ENCODE measurements at places on chromosomes 1 and 21. TPM values are rescaled to one million over a fixed set of nuclear protein-coding genes. Genes with fewer than 3 reads are reported as not detected.
A peak's percentile ranks its signal among the peaks of the same experiment; 100 is the strongest.

GRCh38 chr1:55706397-55706796 lies 491.2 kb upstream of the USP24 start:
- no peak for DNase-seq

- DNase-seq, result no peak
Measured at GRCh38 chr1:2024887-2025286, 5.7 kb downstream of the GABRD start.

DNA sequence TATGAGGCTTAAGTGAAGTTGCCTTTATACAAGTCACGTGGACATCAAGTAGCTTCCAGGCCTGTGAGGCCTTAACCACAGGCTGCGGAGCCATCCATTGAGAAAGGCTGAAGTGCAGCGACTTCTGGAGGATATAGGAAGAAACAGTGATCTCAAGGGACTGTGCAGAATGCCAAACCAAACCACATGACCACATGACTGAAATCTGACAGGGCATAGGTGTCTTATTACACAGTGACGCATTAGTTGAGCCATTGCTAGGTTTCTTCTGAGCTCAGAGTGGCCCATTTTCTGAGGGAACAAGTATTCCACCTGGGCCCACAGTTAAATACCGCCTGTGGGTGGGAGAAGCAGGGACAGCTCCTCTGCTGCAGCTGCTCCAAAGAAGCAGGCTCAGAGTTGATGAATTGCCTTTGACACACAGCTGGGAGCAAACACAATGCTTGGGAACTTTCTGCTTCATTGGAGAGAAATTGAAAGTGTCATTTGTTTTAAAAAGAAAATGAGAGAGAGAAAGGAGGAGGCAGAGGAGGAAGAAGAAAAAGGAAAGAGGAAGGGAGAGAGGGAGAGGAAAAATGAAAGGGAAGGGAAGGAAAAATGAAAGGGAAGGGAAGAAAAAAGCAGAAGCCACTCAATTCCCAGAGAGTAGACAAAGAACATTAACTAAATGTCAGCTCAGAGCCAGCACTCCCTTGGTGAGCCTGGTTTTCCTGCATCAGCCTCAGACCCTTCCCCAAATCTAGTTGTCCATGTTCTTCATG lies 94.4 kb downstream of the COLGALT2 start:
- peak; percentile 100 for DNase-seq

DNA sequence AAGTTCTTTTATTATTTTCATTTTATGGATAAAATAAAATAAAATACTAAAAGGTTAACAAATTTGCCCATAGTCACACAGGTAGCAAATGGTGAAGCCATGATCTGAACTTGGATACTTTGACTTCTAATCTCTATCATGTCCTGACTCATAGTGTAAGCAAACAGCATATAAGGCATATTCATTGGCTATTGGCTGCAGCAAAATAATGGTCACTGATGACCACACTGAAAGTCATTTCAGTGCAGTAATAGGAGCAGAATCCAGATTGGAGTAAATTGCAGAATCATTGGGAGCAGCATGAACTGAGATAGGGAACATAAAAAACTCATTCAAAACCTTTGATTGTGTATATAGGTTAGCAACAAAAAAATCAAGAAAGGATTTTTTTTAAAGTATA lies 262.9 kb downstream of the PLA2G4A start:
- no peak for DNase-seq

DNA sequence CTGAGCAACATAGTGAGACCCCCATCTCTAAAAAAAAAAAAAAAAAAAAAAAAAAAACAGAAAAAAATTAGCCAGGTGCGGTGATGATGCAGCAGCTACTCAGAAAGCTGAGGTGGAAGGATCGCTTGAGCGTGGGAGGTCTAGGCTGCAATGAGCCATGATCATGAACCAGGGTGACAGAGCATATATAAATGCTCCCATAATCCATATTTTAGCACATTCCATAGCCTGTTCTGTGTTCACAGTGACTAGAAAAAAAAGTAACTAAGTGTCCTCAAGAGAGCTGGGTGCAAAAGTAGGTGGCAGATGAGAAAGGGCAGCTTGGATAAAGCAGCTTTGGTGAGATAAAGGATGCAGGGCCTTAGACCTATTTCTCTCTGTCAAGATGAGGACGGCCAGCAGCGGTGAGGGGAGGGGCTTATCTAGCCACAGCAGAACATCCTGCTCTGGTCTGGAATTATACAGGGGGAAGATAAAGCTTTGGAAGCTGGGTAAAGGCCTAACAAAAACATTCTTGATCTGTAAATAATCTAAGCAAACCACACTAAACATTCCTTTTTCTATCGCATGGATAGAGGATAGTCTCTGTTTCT lies 205.3 kb downstream of the DAB1 start:
- no peak for DNase-seq

- DNase-seq, result no peak
Measured at GRCh38 chr1:158311066-158311465, 20.3 kb downstream of the CD1B start.

DNA sequence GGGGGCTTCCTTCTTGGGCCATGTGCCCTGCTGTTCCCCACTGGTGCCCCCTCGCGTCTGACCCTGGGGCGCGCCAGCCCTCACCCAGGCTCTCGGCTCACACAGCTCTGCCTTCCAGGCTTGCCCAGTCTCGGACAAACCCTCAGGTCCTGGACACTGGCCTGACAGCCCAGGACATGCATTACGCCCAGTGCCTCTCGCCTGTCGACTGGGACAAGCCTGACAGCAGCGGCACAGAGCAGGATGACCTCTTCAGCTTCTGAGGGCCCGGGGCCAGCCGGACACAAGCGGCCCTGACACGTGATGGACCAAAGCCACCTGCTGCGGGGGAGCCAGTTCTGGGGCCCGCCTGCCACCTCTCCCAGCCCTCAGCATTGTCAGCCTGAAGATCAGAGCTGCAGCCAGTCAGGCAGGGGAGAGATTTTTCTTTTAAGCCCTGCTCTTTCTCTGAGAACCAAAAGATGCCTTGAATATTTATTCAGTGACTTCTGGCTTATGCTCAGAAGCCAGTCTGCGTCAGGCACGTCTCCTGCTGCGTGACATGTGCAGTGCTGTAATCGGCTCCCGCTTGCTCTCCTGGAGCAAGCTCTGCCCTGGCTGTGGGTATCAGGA lies 23.4 kb downstream of the LDLRAP1 start:
- DNase-seq, result no peak

DNA sequence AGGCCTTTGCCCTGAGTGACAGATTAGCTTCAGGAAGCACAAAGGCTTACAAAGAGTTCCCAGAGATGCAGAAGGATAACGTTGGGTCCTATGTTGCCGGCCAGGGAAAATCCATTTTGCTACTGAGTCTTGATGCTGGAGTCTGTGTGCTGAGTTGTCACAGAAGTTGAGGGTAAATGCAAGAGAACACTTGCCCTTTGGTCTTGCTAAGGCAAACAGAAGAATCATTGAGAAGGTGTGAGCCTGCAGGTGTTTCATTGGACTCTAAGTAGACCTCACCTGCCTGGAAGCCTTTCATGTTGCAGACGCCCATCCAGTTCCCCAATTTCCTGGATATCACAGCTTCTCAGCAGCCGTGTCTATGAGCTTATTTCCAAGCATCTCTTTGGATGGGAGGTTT lies 105.2 kb downstream of the PCP4 start:
- no peak for DNase-seq

DNA sequence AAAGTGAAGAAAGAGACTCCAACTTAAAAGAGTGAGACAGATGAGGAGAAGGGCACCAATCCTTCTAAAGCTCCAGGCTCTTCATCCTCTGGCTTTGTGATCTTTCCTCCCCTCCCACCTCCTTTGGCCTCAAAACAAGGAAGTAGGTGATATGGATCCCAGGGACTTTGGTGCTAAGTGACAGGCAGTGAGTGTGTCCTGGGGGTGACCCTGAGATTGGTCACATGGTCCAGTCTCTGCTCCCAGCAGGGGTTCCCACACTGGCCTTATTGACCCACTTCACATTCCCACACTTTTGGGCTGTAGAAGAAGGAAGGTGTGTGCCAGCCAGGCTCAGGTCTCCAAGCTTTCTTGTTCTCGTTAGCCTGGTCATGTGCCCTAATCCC lies 401.2 kb upstream of the PROX1 start:
- DNase-seq, result no peak

GRCh38 chr1:87400813-87401212 lies 72.1 kb downstream of the LMO4 start:
- no peak for DNase-seq

MT1HL1 gene
- not detected for total RNA-seq

DNA sequence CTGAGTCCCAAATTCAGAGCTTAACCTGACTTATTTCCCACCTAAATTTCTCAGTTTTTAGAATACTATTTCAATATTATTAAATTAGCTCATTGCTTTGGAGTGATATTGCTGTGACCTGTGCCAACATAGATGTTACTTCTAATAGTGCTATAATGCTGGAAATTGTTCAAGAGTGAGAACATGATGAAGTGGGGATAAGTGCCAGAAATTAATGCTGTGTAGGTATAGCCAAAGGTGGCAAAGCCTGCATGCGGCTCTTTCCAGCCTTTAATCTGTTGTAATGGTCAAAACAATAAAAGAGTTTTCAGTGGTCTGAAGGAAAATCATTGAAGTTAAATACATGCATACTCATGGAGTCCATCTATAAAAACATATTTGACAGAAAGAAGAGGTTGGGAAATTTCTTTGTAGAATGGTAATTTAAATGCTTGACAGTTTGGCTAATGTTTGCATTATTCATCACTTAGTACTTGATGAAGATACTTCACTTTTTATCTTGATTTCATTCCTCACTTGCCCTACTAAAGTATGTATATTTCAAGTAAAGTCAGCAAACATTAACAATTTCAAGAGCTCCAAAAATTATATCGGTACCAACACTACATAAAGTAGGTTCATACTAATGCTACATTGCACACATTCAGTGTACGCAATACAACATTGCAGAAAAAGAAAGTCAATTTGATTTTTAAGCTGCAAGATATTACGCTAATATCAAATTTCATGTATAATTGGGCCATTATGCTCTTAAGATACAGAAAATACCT lies 82.1 kb downstream of the OLFM3 start:
- DNase-seq, result no peak

SLC6A9 gene
- 0.06 TPM for total RNA-seq

IL23R gene
- total RNA-seq, result not detected

KIF14 gene
- total RNA-seq, result 29.7 TPM

Data from LHCN-M2 (cell line).